PC-9 (cell line): ENCODE measurements at places on chromosomes 4 and X. TPM values are rescaled to one million over a fixed set of nuclear protein-coding genes. Genes with fewer than 3 reads are reported as not detected.

HTN1 gene
- not detected in 2 replicates for total RNA-seq

NXF2 gene
- not detected in 2 replicates for total RNA-seq

CSAG1 gene
- total RNA-seq: 33.2 and 36.5 TPM in 2 replicates

DUX4 gene
- not detected in 2 replicates for total RNA-seq

GRIA2 gene
- total RNA-seq: not detected in 2 replicates

ARSJ gene
- 0.55 and 1.3 TPM in 2 replicates for total RNA-seq

MAGEB10 gene
- total RNA-seq: not detected in 2 replicates

IL2RG gene
- total RNA-seq: not detected in 2 replicates

TLR2 gene
- 0.55 and 1.1 TPM in 2 replicates for total RNA-seq

VSIG4 gene
- total RNA-seq: not detected in 2 replicates

TIGD4 gene
- total RNA-seq: 0.35 and 0.70 TPM in 2 replicates

TCEAL2 gene
- not detected in 2 replicates for total RNA-seq

TMEM271 gene
- total RNA-seq: not detected in 2 replicates

SYTL4 gene
- total RNA-seq: 23.4 and 23.6 TPM in 2 replicates

TRPC5OS gene
- not detected in 2 replicates for total RNA-seq

WNK3 gene
- not detected in 2 replicates for total RNA-seq

MTCP1 gene
- 30.8 and 49.5 TPM in 2 replicates for total RNA-seq

PDGFC gene
- 28.7 and 33.1 TPM in 2 replicates for total RNA-seq

ZGRF1 gene
- 17.3 and 18.9 TPM in 2 replicates for total RNA-seq

DRP2 gene
- 0.80 and 0.94 TPM in 2 replicates for total RNA-seq

STEEP1 gene
- total RNA-seq: 56.5 and 63.7 TPM in 2 replicates

THAP6 gene
- 11.9 and 16.7 TPM in 2 replicates for total RNA-seq

KLHL5 gene
- total RNA-seq: 115 and 117 TPM in 2 replicates

HDX gene
- total RNA-seq: 1.1 and 1.2 TPM in 2 replicates

GPAT3 gene
- 27.0 and 29.1 TPM in 2 replicates for total RNA-seq

PAGE2 gene
- not detected in 2 replicates for total RNA-seq

PGAM4 gene
- not detected in 2 replicates for total RNA-seq

HTR2C gene
- total RNA-seq: 0.28 and 0.33 TPM in 2 replicates

BRS3 gene
- total RNA-seq: not detected in 2 replicates

CAMK2D gene
- total RNA-seq: 7.1 and 10.5 TPM in 2 replicates

FAM133A gene
- 2.4 and 2.5 TPM in 2 replicates for total RNA-seq

FAAH2 gene
- 8.2 and 10.4 TPM in 2 replicates for total RNA-seq

DCHS2 gene
- total RNA-seq: 0.02 and 0.15 TPM in 2 replicates

USP38 gene
- 11.9 and 12.3 TPM in 2 replicates for total RNA-seq

CFAP99 gene
- 0.48 and 0.85 TPM in 2 replicates for total RNA-seq

SPARCL1 gene
- total RNA-seq: not detected in 2 replicates

KCND1 gene
- 1.2 and 2.2 TPM in 2 replicates for total RNA-seq

DCAF4L1 gene
- 0.15 and 0.23 TPM in 2 replicates for total RNA-seq

CDX4 gene
- total RNA-seq: not detected in 2 replicates

EFHC2 gene
- total RNA-seq: 1.6 and 4.3 TPM in 2 replicates

CFAP299 gene
- total RNA-seq: not detected in 2 replicates

IQCM gene
- total RNA-seq: not detected in 2 replicates

GAGE12E gene
- total RNA-seq: not detected in 2 replicates

PWWP3B gene
- not detected in 2 replicates for total RNA-seq

GABRE gene
- 22.1 and 24.5 TPM in 2 replicates for total RNA-seq

NPFFR2 gene
- total RNA-seq: not detected in 2 replicates
